Aorta (tissue), 5 donors: ENCODE measurements at places on chromosomes 5 and 9. TPM values are rescaled to one million over a fixed set of nuclear protein-coding genes. Genes with fewer than 3 reads are reported as not detected.
A peak's percentile ranks its signal among the peaks of the same experiment; 100 is the strongest.

DNA sequence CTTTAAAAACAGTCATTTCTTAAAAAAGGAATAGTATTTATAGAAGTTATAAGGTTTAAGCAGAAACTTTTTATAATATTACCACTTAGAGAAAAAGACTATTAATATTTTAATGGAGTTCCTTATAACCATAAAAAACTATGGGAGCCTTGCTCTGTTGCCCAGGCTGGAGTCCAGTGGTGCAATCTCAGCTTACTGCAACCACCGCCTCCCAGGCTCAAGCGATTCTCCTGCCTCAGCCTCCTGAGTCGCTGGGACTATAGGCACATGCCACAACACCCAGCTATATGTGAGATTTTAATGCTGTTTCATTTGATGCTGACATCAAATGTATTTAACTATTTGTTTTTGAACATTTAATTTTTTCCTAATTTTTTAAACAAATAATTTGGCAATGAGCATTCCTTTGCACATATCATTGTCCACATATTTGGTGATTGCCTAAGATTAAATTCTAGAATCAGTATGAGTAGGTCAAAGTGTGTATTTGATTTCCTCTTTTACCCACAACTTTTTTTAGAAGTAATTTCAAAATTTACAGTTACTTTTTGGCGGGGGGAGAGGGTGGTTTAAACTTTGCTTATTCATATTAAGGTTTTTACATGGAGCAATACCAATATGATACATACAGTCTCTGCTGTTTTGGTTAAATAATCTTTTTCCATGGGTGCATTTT lies 235.5 kb downstream of the ARHGEF28 start:
- no peak for DNase-seq

- DNase-seq = no peak
Measured at GRCh38 chr9:84343111-84343521, 2.6 kb upstream of the SLC28A3 start.

DNA sequence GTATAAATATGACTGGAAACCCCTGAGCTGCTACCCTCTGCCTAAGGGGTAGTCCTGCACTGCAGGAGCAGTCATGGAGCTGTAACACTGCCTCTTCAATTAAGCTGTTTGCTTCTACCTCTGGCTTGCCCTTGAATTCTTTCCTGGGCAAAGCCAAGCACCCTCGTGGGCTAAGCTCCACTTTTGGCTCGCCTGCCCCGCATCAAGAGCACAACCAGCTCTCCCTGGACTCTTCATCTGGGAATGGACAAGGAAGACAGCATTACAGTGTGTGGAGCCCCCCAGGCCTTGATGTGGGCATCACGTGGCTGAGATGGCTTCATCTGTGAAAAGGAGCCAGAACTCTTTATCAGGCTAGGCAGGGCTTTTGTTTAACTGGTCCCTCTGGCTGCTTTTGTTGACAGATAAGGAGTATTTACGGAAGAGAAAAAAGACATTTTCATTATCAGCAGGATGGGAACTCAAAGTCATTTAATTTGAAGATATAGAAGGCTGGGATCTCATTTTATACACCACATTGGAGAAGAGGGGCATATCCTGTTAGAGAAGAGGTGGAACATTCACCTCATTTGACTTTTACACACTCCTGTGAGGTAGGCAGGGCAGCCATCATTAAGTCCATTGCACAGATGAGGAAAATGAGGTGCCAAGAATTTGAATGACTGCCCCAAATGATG lies 137.8 kb downstream of the SEMA6A start:
- DNase-seq = no peak

DNA sequence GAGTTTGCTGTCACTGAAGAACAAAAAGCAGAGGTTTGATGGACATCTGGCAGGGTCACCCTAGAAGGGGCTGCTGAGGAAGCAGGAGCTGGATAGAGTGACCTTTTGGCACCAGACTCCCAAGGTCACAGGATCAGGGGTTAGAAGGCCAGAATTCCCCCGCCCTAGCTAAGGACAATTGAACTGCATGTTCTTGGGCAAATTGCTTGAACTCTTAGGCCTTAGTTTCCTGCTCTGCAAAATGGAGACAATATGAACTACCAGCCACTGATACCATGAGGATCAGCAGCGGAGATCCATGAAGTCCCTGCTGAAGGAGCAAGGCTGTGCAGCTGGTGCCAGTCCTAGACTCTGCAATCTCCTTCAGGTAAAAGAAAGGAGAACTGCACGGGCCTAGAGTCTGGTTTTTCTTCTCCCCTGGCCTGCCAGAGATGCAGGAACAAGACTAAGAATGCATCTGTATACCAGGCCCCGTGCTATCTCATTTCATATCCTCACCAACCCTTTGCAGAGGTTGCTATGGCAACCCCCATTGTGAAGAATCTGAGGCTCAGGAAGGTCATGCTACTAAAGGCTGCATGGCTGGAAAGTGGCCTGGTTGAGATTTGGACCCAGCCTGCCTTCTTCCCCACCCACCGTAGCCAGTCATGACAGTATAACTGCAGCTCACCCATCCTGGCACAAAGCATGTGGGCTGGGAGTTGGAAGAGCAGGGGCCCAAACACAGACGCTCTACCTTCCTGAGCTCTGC lies 33.7 kb downstream of the CAMK2A start:
- DNase-seq = no peak

DNA sequence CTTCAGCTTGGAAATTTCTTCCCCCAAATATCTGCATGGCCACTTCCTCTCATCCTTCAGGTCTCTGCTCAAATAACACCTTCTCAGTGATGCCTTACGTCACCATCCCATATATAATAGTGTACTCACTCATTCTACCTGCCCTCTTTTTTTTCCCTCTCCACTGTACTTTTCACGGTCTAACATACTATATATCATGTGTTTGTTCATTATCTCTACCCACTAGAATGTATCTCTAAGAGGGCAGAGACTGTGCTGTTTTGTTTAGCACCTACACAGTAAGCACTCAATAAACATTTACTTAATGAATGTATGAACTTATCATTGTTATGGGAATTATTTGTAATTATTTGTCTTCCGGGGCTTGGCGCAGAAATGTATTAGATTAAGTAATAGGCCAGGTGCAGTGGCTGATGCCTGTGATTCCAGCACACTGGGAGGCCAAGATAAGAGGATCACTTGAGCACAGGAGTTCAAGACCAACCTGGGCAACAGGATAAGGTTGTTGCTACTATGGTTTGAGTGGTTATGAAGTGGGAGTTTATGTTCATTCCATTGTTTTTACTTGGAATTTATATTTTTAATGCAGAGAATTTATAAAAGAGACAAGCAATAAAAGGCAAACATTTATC lies 6.0 kb upstream of the IL13 start:
- no peak for DNase-seq

DNA sequence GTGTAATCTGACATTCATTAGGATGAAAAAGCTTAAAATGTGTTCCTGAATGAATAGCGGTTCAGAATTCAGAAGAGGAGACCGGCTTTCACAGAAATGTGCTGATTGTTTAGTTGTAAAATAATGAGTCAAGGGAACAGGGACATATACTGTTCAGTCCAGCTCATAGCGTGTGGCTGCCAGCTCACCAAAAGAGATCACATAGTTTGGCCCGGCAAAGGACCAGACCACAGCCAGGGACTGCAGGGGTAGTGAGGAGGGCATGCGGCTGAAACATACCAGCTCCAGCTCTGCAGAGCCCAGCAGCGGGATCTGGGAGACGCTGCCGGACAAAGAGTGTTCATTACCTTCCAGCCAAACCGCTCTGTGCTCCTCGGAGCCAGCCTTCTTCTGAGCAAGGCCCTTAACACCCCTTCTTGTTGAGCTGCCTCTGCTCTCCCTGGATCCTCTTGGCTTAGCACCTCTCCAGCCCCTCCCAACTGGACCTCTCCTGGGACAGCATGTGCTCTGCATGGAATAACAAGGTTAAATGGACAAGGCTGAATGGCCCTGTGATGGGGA lies 116.8 kb upstream of the CNTLN start:
- DNase-seq = peak; percentile 57

- no peak for DNase-seq
Measured at GRCh38 chr9:82410306-82410705, 421.7 kb downstream of the SPATA31D1 start.

DNA sequence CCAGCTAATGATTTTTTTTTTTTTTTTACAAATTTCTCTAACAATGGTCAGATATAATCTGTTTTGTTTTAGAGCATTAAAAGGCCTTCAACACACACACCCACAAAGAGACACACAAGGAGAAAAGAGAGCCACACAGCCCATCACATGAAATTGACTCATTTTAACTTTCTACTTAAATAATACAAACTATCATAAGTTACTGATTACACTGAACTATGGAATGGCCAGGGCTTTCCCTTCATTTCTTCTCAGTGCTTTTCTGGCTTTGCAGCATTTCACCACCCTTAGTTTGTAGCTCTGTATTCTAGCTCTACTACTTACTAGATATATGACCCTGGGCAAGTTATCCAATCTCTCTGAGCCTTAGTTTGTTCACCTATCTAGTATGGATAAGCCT lies 13.2 kb downstream of the REEP5 start:
- no peak for DNase-seq

- no peak for DNase-seq
Measured at GRCh38 chr9:121359351-121360294, 10.4 kb downstream of the STOM start.

DNA sequence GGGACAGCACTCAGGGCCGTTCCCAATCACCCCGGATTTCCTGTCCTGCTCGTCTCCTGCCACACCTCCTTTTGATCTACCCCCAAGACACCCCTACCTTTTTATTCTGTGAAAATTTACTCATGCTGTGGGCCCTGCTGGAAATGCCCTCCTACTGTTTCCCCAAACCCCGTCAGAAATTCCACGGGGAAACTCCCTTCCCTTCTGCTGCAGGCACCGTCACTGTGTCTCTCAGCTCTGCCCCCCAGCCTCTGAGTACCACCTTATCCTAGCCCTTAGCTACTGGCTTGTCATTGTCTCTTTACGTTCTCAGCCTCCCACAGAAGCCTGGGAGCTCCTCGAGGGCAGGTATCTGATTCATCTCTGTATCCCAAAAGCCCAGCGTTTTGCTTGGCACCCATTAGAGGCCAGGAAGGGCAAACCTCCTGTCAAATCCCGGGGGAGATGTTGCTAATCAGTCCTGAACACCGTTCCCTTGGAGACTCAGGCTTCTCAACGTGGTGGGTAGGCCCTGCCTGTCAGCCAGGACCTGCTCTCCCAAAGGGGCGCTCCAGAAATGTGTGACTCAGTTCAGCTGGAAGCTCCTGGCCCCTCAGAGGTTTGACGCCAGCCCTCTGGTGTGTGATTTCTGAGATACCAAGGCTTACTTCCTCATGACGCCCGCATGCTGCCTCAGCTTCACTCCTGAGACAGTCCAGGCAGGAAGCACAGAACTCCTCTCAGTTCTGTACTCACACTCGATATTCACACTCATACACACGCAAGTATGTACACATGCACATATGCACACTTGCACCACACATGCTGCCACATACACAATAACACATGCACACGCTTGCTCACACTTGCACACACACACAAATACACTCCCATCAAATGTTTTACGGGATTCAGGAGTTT lies 50.7 kb upstream of the GRHPR start:
- DNase-seq = no peak

Gene TMEFF1
- total RNA-seq = 0.27 TPM

Gene LHX3
- not detected for total RNA-seq

Gene IFNB1
- total RNA-seq = not detected

Gene BHMT
- total RNA-seq = 0.49 TPM

Gene CEP78
- 14.7 TPM for total RNA-seq
